ENCODE measurements at places on chromosomes 1 and 21.
A peak's percentile ranks its signal among the peaks of the same experiment; 100 is the strongest.

- peak; percentile 22 for DNase-seq
Observed at GRCh38 chr1:76587212-76587611, 280.1 kb upstream of the ST6GALNAC5 start.

GRCh38 chr1:74835051-74835450 lies 102.1 kb downstream of the TYW3 start:
- DNase-seq = no peak

DNA sequence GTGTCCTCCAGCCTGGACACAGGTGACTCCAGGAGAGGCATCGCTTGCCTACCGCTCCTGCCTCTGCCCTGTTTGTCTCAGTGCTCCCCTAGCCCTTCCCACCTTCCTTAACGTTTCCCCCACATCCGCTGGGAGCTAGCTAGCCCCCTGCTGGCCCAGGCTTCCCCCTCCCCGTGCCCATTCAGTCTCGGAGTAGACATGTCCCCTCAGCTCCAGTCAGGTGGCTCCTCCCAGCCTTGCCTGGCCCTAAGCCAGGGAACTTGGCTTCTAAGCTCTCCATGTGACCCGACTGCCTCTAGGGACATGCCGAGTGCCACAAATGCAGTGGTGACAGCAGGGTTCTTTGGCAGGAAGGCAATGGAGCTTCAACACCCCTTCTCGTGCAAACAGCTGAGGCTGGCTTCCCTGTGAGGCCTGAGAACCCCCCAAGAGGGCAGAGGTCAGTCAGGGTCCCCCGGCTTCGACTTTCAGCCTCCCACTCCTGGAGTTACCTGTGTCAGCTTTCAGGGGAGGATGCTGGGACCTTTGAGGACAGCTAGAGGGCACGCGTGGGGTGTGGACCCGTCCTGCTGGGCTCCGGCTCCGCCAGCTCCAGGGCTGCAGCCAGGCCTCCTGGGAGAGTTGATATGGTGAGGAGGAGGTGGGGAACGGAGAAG lies 16.2 kb downstream of the DRAXIN start:
- peak; percentile 81 for DNase-seq

- DNase-seq = no peak
Observed at GRCh38 chr1:86787621-86788020, 83.2 kb downstream of the SH3GLB1 start.

DNA sequence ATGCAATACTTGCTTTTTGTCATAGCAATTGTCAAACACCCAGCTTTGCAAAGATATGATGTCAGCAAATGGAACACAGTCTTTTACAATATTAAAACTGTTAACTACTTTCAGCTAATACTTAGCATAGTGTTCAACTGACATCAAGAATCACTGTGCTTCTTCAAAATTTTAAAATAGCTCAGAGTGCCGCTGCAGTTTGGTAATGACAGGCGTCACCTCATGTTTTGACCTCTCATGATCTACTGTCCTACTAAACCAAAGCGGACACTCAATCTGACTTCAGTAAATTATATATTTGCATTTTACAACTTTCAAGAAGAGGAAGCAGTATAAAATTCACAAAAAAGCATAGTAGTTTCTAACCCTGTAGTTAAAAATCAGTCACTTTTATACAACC lies 2.0 kb downstream of the FMO1 start:
- no peak for DNase-seq

DNA sequence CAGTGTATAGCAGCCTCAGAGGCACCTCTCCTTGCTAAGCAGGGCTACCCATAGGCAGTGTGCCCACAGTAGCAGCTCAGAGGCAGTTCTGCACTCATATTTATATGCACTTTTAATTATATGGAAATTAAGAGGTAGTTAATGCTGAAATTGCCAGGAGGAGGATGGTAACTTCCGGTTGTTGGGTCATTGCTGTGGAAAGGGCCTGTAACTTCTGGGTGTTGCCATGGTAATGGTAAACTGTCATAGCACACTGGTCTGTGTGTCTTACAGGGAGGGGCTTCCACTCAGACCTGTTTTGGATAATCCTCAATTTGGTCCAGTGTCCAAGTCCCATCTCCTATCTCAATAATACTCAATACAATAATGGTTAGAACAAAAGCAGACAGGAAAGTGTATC lies 7.6 kb downstream of the CFH start:
- DNase-seq = no peak

DNA sequence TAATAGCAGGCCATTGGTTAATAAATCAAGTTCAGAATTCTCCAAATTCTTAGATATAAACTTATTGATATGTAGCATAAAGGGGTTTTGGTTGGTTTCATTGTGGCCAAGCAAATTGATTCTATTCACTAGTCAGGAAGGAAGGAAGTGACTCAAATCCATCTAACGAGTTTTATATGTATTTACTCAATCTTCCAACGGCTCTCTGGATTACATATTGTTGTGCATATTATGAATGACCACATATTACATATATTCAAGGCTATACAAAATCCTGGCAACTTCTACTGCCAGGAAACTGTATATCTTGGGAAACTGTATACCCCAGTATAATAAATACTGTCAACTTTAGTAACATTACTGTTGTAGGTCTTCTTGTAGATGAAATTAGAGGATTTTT lies 20.1 kb upstream of the PDE4B start:
- DNase-seq = no peak

DNA sequence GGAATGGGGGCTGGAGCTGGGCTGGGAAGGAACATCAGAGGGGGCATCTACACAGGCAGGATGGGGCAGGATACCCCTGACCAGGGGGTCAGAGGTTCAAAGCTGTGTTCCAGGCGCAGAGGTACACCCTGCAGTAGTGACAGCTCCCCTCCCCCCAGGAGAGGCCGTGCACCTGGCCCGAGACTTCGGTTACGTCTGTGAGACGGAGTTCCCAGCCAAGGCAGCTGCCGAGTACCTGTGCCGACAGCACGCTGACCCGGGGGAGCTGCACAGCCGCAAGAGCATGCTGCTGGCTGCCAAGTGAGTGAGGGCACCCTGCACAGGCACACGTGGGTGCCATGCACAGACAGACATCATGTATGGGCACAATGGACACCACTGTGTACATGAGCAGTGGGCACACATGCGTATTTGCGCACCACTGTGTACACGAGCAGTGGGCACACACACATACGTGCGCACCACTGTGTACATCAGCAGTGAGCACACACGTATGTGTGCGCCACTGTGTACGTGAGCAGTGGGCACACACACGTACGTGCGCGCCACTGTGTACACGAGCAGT lies 17.4 kb downstream of the TFAP2E start:
- DNase-seq = no peak

- DNase-seq = peak; percentile 30
Observed at GRCh38 chr1:221620437-221621384, 121.2 kb downstream of the DUSP10 start.

DNA sequence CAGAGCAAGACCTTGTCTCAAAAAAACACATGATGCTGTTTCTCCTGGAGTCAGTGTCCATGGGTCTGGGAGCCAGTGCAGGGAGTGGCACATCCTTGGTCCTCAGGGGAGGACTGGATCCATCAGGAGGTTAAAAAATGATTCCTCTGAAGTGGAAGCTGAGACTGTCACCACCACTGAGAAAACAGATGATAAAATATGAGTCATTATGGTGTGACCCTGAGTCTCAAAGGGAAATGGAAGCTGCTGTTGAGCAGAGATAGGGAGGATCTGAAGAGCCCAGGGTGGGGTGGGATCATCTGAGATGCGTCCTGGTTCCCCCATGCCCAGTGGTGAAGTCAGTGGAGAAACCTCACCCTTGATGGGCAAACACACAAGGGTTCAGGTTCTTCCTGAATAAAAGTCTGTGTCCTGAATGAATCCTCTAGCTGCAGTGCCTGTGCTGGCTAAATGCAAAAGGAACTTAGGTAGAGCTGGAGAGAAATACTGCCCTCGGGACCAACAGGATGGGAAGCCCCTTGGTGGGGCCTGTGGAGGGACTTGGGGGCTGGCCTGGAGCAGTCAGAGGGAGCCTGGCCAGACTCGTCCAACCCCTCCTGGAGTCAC lies 61.6 kb upstream of the TENT5B start:
- DNase-seq = no peak

DNA sequence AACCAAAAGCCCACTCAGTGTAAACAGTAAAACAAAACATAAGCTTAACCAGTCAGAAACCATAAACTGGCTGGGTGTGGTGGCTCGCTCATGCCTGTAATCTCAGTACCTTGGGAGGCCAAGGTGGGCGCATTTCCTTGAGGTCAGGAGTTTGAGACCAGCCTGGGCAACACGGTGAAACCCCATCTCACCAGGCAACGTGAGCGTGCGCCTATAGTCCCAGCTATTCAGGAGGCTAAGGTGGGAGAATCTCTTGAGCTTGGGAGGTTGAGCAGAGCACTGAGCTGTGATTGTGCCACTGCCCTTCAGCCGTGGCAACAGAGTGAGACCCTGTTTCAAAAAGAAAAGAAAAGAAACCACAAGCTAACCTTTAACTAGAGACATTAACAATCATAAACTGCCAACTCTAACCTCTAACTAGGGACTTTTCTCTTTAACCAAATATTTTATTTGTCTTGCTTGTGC lies 13.1 kb upstream of the PRRC2C start:
- DNase-seq = no peak

DNA sequence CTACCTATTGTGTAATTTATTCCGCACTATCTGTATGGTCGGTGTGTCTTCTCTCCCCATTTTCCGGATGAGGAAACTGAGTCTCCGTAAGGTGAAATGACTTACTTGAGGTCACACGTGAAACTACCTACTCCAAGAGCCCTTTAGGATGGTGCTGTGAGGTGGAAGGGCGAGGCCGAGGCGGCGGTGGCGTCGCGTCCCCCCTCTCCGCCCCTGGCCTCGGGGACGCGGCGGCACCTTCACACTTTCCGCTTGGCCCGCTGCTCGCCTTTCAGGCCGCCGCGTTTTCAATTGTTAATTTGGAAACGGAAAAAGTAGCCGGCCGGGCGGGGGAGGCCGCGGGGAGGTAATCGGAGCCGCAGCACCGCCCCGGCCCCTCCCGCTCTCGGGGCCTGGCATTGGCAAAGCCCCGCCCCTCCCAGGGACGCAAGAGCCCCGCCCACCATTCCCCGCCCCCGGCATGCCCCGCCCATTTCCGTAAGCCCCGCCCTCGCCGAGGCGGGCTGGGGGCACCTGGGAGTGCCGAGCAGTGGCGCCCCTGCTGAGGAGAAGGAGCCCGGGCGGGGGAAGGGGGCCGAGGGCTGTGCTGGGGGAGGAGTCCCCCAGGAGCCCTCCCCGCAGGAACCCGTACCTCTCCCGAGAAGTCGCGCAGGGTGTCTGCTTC lies 18.6 kb downstream of the KCNQ4 start:
- no peak for DNase-seq

DNA sequence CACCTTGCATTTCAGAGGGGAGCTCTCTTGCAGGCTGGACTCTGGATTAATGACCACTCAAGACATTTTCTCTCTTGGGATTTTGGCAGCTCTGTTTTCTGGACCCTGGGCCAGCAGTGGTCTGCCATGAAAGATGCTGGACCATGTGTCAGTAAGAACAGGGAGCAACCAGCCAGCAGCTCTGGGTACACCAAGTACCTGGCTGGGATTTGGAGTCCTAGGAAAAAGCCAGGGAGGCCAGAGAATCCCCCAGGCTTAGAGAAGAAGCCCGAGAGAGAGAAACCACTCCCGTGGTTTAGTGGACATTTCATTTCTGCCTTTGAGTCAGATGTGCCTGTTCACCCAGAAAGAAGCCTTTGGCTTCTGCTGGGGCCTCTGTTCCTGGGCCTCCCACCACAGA lies 2.5 kb downstream of the NFASC start:
- no peak for DNase-seq

- no peak for DNase-seq
Observed at GRCh38 chr1:28974432-28974831, 60.1 kb downstream of the EPB41 start.

GRCh38 chr1:8226747-8227146 lies 91.2 kb upstream of the SLC45A1 start:
- DNase-seq = no peak

DNA sequence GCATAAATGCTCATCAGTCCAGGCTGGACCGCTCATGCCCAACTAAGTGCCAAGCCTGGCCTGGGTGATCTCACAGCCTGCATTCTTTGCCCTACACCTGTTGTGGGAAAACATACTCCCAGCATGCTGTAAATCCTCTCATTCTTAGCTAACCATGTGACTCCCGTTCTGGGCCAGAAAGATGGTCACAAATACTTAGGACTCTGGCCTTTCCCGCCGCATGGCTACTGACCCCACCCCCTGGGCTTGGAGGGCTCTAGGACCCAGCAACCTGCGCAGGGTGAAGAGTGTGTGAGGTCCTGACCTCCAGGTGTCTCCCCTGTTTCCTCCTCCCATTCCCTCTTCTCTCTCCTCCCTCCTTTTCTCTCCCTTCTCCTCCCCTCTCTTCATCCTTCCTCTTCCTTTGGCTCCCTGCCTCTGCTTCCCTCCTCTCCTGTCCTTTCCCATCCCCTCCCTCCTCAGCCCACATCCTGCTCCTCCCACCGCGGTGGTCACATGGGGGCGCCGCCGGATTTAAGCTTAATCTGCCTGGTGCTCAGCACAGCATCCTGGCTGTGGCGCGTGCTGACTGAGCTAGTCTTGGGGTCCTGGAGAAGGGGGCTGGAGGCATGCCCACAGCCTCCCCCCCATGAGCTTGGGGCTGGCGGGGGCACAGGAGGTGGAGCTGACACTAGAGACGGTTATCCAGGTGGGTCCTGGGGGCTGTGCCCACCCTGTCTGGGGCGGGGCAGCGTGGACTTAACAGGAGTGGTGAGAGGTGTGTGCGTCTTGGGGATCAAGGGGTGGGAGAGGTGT lies at the start of gene CROCC:
TSS of gene CROCC (plus strand) at position 541 of the 795 bp plus-strand sequence. CDS start at position 629, 88 bp downstream.
- DNase-seq = peak; percentile 75

Measured in NCI-H510A treated with DMSO at 0.1 percent for 48 hours (cell line).